Stimulated activated CD4-positive, alpha-beta T cell treated with anti-CD3 and anti-CD28 coated beads, Interleukin-2, amount 100 ng/mL, for 24 hours (primary cell): ENCODE measurements at places on chromosomes 6 and 20.

- DNase-seq = peak; percentile 56
Measured at GRCh38 chr20:4130404-4131189, 115.2 kb upstream of the RNF24 start.

- DNase-seq = no peak
Measured at GRCh38 chr20:41200446-41201202, 63.3 kb downstream of the PLCG1 start.

DNA sequence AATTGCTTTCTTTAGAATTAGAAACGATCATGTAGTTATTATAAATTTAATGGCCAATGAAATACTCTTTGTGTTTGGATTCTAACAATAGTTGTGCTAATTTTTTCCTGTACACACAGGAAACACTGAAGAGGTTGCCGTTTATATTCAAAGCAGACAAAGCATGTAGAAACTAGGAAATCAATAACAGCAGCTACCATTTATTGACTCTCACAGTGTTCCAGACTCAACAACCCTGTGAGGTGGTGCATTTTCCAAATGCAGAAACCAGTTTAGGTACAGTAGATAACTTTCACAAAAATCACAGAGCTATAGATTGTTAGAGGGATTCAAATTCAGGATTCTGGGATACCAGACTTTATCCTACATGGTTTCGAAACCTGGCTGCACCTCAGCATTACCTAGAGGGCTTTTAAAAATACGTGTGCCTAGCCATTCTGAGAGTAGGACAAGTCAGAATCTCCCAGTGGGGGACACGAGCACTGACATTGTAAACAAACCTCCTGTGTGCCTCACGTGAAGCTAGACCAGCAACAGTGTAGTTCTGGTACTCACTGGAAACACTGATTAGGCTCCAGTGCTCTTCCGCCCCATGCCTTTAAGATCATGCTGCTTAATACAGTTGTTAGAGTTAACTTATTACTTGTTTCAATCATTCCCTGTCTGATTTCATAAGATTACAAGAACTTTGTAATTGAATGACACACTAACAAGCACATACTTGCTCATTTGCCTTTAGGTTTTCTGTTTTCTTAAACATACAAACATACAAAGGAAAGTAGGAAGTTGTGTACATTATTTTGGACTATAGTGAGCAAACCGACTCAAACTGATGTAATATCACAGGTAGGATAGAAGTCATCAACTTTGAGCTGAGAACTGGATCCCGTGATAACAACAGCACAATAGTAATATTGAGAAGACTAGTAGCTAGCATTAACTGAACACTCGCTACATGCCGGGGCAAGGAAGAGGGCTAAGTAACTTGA, 65.8 kb downstream of the MAP3K4 start:
- no peak for DNase-seq

DNA sequence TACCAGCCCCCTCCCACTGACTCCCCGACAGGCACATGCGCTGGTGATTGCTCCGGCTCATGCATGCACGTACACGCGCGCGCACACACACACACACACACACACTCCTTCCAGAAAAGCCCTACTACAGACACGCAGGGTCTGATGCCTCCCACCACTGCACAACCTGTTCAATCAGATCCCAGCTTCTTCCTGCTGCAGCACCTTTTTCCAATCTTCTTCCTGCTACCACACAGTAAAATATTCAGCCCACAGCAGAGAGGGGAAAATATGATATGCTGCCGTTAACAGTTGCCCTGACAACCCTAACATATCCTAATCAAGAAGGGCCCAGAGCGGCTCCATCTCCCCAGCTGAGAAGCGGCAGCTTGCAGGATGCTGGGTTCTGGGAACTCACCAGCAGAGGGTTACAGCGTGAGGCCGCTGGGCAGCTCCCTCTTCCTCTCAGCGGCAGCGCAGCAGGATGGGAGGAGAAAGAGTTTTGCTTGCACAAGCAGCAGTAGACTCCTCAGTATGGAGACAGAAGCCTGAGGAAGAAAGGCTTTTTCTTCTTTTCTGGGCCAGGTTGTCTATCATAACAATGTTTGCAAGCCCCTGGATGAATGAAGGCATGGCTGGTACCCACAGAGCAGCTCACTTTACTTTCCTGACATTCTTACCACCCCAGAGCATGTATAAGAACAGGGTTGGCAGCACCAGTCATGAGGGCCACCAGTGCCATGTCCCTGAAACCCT, 23.9 kb downstream of the MAP7 start:
- peak; percentile 44 for DNase-seq

DNA sequence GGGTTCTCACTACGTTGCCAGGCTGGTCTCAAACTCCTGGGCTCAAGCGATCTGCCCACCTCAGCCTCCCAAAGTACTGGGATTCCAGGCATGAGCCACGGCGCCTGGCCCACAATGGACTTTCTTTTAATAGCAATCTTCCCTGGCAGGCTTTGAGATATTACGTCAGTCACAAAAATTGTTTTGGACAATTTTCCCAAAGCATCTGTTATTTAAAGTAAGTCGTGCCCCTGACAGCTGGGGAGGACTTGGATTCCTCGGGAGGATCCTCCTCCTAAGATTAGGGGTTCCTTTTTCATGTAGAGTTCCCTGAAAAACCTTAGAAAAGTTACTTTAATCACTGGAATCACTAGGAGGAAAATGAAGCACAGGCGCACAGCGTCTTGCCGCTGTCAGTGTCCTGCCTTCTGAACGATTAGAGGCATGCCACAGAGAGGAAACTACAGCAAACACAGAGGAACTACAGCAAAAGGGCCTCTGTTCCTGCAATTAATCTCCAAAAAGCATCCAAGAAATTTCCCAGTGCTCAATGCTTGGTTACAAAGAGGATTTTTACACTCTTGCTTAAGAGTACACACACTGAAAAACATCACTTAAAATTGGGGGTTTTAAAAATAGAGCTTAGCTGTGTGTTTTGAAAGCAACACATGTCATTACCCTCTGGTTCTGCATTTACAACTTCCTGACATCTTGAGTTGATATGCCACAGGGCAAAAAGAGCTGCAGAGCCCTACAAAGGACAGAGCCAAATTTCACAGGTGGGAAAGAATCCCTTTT, 4.5 kb downstream of the ACSS1 start:
- DNase-seq = no peak

DNA sequence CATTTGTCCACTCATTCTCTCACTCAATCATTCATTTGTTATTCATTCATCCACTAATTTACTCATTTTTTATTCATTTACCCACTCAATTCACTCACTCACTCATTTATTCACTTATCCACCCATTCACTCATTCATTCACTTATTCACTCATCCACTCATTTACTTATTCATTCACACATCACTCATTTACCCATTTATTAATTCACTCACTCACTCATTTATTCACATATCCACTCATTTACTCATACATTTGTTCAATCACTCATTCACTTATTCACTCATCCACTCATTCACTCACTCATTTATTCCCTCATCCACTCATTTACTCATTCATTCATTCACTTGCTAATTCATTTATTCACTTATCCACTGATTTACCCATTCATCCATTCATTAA, 129.1 kb downstream of the TTLL2 start:
- no peak for DNase-seq

- no peak for DNase-seq
Measured at GRCh38 chr6:56616967-56617366, 25.7 kb downstream of the DST start.

DNA sequence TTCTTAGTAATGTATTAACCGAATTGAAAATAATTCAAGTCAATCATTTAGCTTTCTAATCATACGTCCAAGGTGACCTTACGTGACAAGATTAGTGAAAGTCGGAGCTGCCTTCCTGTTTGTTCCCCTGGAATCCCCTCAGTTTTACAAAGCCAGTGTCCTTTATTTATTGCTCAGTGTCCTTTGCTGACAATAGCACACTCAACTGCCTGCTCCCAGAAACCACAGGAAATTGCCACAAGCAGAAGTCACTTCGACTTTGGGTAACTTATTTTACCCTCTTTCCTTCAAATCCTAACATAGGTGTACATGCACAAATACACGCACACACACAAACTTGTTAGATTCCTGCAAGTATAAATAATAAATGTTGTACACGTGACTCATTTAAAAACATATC, 1167.7 kb upstream of the ADGRB3 start:
- no peak for DNase-seq

DNA sequence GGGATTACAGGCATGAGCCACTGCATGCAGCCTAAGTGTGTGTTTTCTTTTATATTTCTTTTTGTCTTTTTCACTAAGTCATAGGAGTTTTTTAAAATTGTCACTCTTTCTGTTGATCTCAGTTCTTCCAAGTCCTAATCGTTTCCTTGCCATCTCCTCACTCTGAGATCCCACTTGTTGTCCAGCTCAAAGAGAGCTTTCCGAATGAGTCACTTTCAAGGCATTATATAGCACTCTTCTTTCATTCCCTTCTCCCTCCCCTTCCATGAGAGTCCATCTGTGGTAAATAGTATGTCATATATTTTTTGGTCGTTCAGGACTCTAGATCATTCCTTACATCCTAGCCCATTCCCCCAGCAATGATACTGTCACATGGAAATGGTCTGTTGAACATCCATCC, 4.3 kb downstream of the VAPB start:
- no peak for DNase-seq

- peak; percentile 61 for DNase-seq
Measured at GRCh38 chr20:58893355-58894120, 41.0 kb downstream of the GNAS start.

- no peak for DNase-seq
Measured at GRCh38 chr6:39350723-39351505, 28.4 kb upstream of the KCNK16 start.

- DNase-seq = no peak
Measured at GRCh38 chr6:166465003-166465399, 82.3 kb upstream of the MPC1 start.

GRCh38 chr20:19260412-19261090, 48.1 kb downstream of the SLC24A3 start:
- no peak for DNase-seq

DNA sequence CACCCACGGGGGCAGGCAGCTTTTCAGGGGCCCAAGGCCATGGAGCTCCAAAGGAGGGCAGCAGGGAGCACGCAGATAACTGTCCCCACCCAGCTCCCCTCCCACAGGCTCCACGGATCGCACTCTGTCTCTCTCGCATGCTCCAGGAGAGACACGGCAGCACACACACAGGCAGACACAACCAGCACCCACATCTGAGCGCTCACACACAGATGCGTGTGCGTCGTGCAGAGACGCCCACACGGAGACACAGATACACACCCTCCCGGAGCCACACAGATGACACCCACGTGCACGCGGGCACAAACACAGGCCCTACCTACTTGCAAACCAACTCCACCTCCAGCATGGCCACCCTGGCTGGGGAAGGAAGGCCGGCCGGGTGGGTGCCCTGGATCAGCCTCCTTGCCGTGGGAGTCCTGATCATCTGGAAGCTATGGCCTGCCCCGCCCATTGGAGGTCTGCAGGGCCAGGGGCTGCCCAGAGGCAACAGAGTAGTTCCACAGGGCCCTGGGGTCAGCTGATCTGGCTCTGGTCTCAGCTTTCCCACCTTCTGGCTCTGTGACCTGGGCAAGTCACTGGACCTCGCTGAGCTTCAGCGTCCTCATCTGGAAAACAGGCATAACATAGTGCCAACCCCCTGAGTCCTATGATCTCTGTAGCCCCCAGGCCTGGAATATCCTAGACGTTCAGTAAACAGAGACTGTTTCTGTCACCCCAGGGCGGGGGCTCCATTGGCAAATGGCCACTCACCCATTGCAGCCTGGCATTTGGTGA, 31.5 kb downstream of the AAR2 start:
- no peak for DNase-seq

- DNase-seq = no peak
Measured at GRCh38 chr20:46303176-46303956, 4.9 kb downstream of the CDH22 start.

DNA sequence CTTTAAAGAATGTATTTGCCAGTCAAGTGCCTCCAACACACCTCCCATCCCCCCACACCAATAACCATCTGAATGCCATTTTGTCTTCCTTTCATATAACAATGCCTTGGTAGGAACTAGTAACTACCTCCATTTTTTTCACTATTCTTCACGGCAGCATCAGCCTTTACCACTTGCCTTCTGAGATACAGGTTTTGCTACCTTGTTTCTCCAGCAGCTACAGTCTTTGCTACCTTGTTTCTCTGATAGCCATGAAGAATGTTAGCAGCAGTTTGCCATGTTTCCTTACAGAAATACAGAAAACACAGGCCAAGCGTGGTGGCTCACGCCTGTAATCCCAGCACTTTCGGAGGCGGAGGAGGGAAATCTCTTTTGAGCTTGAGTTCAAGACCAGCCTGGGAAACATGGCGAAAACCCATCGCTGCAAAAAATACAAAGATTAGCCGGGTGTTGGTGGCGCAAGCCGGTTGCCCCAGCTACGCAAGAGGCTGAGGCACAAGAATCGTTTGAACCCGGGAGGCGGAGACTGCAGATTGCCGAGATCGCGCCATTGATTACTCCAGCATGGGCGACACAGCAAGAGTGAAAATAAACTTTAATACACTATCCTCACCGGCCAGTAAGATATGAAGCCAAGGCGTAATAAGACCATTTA, 100.9 kb downstream of the HFE start:
- DNase-seq = no peak

- no peak for DNase-seq
Measured at GRCh38 chr6:86017236-86017635, 374.6 kb upstream of the SYNCRIP start.

GRCh38 chr20:51412333-51412871, 130.1 kb downstream of the NFATC2 start:
- no peak for DNase-seq

- no peak for DNase-seq
Measured at GRCh38 chr6:154169193-154169847, 130.3 kb downstream of the OPRM1 start.

- no peak for DNase-seq
Measured at GRCh38 chr20:43323592-43323991, 133.9 kb upstream of the PTPRT start.

GRCh38 chr20:1334370-1334731, 5.4 kb upstream of the SDCBP2 start:
- DNase-seq = no peak

DNA sequence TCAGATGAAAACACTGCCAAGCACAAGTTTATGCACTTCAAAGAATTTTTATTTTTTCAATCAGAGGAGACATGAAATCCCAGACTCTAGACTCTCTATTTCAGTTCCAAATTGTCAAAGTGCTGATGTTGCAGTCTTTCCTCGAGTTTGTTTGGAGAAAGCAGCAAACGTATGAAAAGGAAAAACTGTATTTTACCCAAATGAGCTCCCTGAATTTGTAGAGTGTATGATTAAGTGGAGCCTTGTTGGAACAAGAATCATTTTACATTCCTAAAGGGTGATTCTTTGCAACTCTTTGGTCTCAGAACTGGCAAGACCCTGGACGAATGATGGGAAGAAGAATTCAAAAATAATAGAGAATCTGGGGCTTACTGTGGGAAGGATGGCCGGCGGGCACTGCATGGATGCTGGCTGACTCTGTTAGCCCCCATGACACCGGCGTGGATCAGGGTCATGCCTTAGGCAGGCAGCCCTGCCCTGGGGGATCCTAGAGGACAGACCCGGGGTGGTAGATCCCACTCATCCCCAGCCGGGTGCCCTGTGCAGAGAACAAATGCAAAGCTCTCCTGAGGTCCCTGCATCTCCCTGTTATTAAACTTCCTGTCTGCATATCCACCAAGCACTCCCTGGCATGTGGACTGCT, 207.4 kb downstream of the FNDC1 start:
- no peak for DNase-seq
